ENCODE measurements at places on chromosomes 4 and X.

- no peak for DNase-seq
Measured at GRCh38 chr4:184064877-184065276, 152.8 kb downstream of the ENPP6 start.

DNA sequence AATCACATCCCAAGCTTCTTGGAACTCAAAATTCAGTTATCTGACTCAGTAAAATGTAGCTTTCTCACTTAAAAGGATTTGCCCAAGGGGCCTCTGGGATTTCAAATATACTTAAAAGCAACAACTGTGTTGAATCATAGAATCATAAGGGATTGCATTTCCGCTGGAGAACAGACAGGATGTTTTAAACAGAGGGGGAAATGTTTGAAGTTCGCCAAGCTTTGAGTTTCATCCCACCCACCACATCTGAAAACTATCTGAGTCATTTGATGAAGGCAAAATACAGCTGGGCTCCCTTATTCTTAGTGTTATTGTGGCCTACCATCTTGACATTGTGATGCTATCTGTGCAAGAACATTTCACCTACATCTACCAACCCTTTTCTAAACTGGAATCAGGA, 73.5 kb downstream of the PPP1R2C start:
- DNase-seq = no peak

GRCh38 chrX:110000847-110001713, 1.8 kb upstream of the TMEM164 start:
- DNase-seq = no peak

DNA sequence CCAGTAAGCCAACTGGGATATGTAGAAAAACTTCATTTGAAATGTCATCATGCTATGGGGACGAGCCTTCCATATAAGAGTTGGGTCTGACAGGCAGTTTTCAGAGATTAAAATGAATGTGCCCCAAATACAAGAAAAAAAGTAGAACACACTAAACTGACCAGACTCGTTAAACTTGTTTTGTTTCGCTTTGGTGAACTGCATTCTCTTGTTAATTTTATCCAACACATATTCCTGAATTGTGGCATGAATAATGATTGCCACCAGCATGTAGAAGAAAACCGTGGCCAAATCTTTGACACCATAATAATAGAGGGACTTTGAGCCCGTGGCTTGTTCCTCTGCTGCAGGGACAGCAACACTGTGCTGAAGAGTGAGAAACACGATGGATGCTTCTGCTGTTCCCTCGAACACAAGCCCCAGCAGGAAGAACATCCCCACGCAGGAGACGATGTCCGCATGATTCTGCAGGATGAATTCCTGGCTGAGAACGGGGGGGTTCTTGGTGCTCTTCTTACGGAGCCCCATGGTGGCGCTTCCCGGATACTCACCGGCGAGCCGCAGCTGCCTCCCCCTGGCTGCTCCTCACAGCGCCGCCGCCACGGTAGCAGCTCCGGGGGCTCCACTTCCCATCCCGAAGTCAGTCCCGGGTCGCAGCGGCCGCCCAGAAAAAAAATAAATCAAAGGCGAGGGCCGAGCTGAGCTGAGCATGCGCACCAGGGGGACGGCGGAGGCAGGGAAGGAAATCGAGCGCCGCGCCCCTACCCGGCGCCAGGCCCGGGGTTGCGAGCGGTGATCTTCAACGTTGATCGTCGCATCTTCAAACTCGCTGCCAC, at the start of gene TRAM1L1:
TSS of gene TRAM1L1 (minus strand) at position 711 of the 836 bp plus-strand sequence. CDS start at position 528, 183 bp downstream.
- no peak for DNase-seq

- no peak for DNase-seq
Measured at GRCh38 chrX:69386681-69387080, 117.4 kb upstream of the NALF2 start.

GRCh38 chrX:63652086-63652765, 132.8 kb downstream of the ARHGEF9 start:
- DNase-seq = no peak
